ENCODE measurements at places on chromosomes 2 and 18.

- no peak for DNase-seq
Observed at GRCh38 chr18:9058406-9058805, 44.1 kb upstream of the NDUFV2 start.

DNA sequence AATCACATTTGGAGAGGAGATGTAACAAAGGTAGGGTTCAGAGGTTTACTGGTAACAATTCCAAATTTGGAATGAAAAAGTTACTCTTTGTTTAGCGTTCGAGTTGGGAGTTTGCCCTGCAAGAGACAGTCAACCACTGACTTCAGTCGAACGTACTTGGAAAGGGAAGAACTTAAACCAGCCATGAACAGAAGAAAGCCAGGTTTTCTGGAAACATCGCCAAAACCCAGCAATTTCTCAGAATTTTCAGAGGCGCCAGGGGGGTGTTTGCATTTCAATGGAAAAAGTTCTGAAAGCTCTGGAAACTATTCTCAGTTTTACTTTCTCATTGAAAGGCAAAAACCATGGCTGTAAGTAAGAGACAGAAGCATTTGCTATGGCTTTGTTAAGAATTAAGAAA, 28.5 kb upstream of the AQP4 start:
- DNase-seq, result no peak

- DNase-seq, result no peak
Observed at GRCh38 chr2:181836583-181836982, 54.9 kb upstream of the ITPRID2 start.

DNA sequence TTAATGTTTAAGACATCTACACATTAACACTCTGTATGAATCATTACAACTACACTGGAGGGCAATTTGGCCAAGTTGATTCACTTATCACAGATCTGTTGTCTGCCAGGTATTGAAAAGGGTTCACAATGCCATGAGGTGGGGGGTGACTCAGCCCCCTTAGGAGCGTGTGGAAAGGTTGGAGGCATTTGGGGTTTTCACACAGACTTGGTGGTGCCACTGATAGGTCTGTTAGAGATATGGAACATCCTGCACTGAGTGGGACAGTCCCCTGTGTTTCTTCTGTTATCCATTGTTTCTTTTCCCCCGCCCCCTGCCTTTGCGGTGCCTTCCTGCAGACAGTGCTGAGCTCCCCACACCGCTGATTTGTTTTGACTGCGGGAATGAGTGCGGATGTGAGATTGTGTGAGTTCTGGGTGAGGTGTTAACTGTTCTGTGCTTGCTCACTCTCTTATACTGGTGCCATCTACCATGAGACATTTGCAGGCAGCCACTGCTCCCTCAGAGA, 9.3 kb upstream of the TSN start:
- DNase-seq, result no peak

DNA sequence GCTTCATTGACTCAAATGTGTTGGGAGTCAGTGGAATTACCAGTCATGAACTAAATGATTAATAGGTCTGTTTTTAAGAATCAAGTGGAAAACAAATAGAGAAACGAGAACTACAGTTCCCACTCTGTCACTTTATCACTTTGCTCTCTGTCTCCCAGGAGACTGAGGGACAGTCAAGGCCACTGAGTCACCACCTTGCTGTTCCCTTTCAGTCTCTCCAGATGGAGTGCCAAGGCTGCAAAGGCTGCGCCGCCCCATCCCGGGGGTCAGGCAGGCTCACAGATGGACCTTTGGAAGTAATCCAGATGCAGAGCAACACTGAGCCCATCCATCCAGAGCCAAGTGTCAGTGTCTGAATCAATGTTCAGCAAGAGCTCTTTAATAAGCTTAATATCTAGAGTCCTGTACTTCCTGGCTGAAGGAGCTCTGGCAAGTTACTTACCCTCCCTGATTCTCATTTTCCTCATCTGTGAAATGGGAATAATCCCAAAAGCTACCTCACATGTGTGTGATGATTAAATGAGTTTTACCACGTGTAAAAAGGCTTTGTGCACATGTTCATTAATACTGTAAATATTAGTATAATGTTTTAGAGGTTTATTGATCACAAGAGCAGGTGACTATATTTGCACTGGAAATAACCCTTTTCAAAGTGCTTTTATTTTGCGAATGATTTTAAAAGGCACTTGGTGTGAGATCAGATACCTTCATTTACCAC, 43.0 kb upstream of the EFEMP1 start:
- DNase-seq, result no peak

DNA sequence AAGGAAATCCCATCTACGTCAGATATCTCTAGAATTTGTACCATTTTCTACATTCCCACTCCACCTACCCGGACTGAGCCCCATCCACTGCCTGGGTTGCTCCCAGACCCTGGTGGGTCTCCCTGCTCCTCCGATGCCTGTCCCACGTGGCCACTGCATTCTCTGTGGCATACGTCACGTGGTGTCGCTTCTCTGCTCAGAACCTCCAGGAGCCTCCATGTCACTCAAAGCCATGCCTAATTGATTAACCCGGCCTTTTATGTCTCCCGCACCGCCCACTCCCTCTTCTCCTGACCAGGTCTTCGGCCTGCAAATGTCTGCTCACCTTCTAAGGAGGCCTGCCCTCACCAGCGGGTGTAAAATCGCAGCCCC, 176.6 kb downstream of the HDAC4 start:
- DNase-seq, result peak; percentile 8

Measured in activated T-cell treated with anti-CD3 and anti-CD28 coated beads, Interleukin-2, amount 50 U/mL, for 1 hour (primary cell).